ENCODE measurements at places on chromosomes 13 and 19. TPM values are rescaled to one million over a fixed set of nuclear protein-coding genes. Genes with fewer than 3 reads are reported as not detected.

GRCh38 chr19:5697890-5698634 lies 8.0 kb downstream of the RPL36 start:
- no peak for DNase-seq

GRCh38 chr13:19185865-19186645 lies 4.4 kb upstream of the TUBA3C start:
- DNase-seq: no peak

DNA sequence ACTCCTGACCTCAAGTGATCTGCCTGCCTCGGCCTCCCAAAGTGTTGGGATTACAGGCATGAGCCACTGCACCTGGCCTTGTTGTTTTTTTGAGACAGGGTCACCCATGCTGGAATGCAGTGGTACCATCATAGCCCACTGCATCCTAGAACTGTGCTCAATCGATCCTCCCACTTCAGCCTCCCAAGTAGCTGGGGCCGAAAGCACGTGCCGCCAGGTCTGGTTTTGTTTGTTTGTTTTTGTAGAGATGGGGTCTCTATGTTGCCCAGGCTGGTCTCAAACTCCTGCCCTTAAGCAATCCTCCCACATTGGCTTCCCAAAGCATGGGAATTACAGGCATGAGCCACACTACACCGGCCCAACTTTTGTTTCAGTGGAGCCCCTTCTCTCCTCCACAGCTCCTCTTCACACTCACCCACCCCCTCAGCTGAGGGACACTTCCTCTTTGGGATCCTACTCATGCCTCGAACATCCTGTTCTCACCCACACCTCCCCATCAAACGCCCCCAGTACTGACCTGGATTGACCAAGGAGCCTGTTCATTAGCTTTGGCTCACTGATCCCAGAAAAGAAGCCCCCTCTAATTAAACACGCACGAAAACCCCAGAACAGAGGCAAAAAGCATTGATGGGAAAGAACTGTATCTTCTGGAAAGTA lies 12.8 kb upstream of the CERS4 start:
- no peak for DNase-seq

RINL gene
- 2.5 TPM for total RNA-seq

DNA sequence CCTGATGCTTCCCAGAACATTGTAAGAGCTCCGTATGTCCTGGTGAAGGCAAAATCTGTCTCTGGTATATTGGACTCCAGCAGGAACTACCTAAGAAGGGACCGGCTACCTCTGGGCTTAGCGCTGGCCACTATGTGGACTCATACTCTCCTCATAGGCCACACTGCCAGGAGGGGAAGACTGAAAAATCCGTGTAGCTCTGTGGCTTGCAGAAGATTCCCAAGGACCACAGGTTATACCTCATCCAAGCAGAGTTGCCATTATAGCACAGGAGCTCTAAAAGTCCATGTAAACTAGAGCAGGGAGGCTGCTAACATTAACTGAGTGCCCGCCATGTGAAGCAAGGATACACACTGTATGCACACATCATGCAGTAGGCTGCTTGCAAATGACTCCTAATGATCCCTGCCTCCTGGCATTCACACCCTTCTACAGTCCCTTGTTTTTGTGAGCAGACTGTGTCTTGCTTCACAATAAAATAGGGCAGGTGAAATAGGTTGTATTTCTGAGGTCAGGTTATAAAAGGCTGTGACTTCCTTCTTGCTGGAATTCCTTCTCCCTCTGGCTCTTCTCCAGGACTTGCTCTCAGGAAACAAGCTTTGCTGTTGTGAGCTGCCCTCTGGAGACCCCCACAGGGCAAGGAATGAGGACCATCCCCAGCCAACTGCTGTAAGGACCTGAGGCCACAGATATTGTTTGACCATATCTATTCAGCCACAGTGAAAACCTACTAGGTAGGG lies 192.6 kb upstream of the UBL3 start:
- DNase-seq: no peak

DNA sequence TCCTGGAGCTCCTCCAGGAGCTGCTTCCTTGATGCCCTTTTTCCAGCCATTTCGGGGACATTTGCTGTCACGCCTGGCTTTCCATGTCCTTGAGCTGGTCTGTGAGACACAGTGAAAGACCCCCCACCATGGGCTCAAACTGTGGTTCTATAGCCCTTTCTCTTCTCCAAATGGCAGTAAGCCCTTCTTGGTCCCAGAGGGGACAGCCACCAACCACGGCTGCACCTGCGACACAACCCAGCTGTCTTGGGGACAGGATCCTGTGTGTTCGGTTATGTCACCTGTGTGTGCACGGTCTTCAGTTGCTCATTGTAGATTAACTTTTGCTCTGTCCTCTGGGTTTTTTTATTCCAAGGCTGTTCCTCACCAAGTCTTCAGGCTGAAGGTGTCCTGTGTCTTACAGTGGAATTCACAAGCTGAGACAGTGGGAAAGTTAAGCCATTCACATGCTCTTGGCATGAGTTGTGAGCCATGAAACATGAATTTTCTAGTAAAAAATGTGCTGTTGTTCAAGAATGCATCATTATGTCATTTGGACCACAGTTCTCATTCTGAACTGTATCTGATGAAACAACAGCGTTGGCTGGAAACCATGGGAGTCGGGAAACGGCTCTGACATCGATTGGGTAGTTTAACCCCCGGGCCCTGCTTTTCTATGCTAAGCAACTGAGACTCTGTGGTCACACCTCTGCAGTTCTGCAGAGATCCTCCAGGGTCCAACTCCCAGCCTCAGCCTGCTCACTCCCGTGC lies 129.5 kb upstream of the MCF2L start:
- DNase-seq: no peak

CFAP97D2 gene
- not detected for total RNA-seq

DNA sequence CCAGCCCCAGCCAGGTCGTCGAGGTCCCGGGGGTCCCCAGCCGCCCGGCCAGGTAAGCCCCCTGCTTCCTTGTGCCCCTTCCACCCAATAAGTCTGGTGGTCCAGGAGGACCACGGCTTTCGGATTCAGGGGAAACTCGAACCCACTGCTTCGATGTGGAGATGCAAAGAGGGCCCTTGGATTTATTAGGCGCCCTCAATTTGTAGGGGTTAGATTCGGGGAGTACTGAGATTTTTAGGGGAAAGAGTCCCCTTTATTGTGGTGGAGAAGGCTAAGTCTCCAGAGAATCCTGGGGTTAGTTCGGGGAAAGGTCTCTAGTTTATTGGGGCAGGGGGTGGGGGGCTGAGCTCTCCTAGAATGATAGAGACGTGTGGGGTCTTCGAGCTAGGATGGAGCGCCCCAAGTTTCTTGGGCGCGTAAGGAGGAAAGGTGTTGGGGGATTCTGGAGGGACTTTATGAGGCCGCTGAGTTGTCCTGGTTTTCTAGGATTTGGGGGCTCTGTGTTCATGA lies 3.8 kb upstream of the LTBP4 start:
- DNase-seq: no peak
